ENCODE measurements at places on chromosomes 4 and X. TPM values are rescaled to one million over a fixed set of nuclear protein-coding genes. Genes with fewer than 3 reads are reported as not detected.
A peak's percentile ranks its signal among the peaks of the same experiment; 100 is the strongest.

GRCh38 chr4:155552180-155552579 is 114.5 kb upstream of the GUCY1A1 start:
- peak; percentile 55 for DNase-seq

RAI2 gene
- polyA plus RNA-seq: not detected

DNA sequence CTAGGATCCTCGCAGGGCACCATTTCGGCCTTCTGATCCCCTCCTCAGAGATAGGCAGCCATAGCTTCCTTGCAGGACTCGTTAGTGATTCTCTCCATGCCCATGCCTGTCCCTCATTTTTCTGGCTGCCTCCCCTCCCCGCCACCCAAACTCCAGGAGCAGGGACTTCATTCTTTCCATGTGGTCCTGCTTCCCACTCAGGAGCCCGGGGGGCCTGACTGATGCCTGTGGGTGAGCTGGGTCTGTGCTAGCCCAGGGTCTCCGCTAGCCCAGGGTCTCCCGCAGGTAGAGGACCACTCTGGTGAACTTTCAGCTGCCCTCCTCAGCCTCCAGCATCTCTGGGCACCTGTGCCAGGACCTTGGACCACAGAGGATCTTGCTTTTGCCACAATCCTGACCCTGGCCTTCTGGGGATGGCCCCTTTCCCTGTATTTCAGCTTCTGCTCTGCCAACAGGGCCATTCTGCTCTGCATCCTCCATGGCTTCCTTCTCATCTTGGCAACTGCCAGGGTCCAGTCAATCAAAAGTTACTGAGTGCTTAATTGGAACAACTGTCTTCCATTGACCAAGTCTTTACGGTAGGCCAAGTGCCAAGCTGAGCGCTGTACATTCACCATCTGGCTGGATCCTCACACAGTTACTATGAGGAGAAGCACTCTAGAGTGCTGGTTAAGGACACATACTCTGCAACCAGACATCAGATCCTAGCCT is 152.2 kb downstream of the EFNB1 start:
- DNase-seq: no peak

TMPRSS11F gene
- polyA plus RNA-seq: 0.05 TPM

RIBC1 gene
- polyA plus RNA-seq: 0.23 TPM

GRCh38 chrX:19790829-19791228 is 96.6 kb downstream of the SH3KBP1 start:
- no peak for DNase-seq

DNA sequence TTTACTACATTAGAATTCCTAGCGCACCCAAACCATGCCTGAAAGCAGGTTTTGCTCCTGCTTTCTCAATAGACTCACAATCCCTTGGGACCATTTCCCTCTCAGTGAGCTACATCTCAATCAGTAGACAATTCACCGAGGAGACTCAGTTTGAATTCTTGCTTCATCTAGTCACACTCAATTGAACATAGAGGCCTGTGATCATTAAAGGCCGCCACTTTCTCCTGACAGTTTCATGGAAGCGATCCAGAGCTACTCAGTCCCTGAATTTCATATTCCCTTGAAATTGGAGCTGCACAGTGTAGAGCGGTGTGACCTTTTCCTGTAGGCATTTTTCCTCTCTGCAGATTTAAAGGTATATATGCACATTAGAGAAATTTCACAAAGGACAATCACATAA is 193.9 kb upstream of the SPOCK3 start:
- no peak for DNase-seq

SPANXN3 gene
- not detected for polyA plus RNA-seq

DNA sequence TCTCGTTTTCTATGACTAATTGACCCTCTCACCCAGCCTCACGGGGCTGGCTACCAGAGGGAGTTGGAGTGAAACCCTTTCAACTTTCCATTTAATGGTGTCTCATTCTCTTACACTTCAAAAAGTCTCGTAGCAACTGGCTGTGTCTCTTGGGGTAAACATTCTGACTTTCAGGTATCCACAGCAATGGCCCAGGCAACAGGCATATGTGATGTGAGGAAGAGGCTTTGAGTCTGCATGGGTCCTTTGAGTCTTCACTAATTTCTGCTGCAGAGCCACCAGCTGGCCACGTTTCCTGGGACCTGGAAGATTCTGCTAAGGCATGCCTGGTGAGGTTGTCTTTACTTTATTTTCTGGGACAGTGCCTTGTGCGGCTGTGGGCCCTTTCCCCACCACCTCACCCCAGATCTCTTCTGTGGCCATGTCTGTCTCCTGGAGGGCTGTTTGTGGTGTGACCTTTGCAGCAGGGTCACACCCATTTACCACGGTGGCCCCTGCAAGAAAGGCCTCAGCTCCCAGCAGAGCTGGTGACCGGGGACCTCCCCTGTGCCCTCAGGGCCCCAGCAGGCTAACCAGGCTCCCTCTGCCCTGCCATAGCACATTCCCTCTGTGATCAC is 112.5 kb upstream of the FRG1 start:
- no peak for DNase-seq

- peak; percentile 8 for DNase-seq
These were observed 379.7 kb downstream of the TLL1 start for GRCh38 chr4:166252487-166253402.

- no peak for DNase-seq
These were observed 855.3 kb downstream of the PCDH7 start for GRCh38 chr4:31575504-31575903.

FAM9B gene
- polyA plus RNA-seq: not detected

FAM236A gene
- not detected for polyA plus RNA-seq

- DNase-seq: no peak
These were observed 119.3 kb downstream of the C4orf51 start for GRCh38 chr4:145799223-145799622.

DCHS2 gene
- 0.14 TPM for polyA plus RNA-seq

Measured in mammary epithelial cell (primary cell).